ENCODE measurements at places on chromosomes 11 and 22. TPM values are rescaled to one million over a fixed set of nuclear protein-coding genes. Genes with fewer than 3 reads are reported as not detected.

DNA sequence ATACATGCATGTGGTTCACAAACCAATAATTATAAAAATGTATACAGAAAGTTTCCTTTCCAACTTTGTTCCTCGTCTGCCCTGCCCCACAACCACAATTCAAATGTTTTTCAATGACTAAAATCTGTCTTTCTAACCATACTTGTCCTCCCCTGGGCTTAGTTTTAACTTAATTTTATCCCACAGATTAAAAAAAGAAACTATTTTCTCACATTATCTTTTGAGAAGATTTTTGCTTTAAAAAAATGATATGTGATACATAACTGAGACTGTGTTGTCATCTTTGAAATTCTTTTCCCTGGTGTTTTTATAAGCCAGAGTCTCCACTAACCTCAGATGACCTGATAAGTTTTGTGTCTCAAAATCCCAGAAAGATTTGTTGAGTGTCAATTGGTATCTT, 79.0 kb downstream of the FDX1 start:
- no peak for DNase-seq

- DNase-seq, result no peak
Measured at GRCh38 chr11:125428486-125429173, 67.4 kb downstream of the FEZ1 start.

DNA sequence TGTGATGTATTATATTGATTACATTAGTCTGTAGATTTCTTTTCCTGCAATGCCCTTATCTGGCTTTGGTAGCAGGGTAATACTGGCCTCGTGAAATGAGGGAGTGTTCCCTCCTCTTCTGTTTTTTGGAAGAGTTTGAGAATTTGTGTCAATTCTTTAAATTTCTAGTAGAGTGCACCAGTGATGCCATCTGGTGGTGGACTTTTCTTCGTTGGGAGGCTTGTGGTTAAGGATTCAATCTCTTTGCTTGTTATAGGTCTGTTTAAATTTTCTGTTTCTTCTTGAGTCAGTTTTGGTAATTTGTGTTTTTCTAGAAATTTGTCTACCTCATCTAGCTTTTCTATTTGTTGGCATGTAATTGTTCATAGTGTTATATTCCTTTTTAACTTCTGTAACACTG, 18.9 kb downstream of the SHANK3 start:
- DNase-seq, result no peak

- DNase-seq, result no peak
Measured at GRCh38 chr11:33158596-33159275, 2.5 kb downstream of the CSTF3 start.

DNA sequence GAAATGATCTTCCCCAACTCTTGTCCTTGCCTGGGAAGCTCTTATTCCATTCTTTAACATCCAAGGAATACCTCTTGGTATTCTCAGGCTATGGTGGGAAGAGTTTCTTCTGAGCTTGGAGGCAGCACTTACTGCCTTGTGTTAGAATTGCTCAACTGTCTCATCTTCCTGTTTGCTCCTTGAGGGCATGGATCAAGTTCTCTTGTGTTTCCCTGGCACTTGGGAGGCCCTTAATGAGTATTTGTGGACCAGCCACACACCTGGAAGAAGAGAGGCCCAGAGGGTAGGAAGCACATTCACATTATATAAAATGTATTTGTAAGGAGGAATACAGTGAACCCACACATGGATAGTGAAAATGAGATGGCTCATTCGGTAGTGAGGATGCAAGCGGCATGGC, 3.4 kb upstream of the SORL1-AS1 start:
- DNase-seq, result no peak

GRCh38 chr11:96246718-96247552, 96.1 kb downstream of the MAML2 start:
- DNase-seq, result no peak

- DNase-seq, result no peak
Measured at GRCh38 chr11:1005928-1006327, 30.6 kb downstream of the MUC6 start.

DNA sequence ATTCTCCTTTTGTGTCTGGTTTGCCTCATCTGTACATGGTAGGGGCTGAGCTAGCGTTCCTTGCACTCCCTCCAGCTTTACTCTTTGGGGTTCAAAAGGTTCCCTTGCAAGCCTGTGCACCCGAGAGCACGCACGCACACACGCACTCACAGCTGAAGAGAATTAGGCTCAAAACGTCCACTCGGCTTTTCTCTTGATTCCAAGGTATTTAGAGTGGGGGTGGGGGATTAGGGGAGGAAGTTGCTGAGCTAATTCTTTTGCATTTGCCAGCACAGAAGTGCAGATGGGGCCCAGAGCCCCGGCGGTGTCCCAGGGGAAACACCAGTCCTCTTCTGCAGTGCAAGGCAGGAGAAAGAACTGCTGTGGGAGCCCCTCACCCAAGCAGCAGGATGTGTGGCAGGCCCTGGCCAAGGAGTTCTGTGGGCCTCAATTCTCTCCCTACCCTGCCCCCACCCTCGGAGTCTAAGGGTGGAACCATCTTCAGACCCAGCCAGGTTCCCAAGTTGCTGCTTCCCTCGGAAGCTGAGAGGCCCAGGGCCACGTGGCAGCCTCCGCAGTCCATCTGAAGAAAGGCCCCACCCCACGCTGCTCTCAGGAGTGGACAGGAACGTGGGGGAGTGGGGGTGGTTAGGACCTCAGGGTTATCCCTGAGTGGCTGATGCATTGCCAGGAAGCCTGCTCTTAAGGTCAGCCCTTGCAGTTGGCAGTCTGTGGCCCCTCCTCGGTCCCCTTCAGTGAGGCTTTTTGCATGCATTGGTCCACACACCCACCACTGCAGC, 3.8 kb upstream of the KCNQ1OT1 start:
- no peak for DNase-seq

- DNase-seq, result no peak
Measured at GRCh38 chr11:79419120-79419519, 21.7 kb downstream of the TENM4 start.

- DNase-seq, result no peak
Measured at GRCh38 chr11:921921-922678, 3.6 kb upstream of the AP2A2 start.

DNA sequence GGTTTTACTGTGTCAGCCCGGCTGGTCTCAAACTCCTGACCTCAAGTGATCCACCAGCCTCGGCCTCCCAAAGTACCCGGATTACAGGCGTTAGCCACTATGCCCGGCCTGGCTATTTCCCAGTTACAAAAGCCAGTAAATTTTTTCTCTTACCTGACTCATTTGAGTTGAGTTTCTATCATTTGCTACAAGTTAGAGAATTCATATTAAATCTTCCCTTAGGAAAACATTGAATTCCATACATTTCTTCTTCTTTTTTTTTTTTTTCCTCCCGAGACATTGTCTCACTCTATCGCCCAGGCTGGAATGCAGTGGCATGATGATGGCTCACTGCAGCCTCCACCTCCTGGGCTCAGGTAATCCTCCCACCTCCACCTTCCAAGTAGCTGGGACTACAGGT, 26.0 kb downstream of the CHEK2 start:
- no peak for DNase-seq

GRCh38 chr11:69466039-69466438, 15.4 kb upstream of the LINC01488 start:
- DNase-seq, result no peak

- DNase-seq, result no peak
Measured at GRCh38 chr11:118343981-118344515, at the start of gene CD3G. TSS of gene CD3G (plus strand) at chr11:118344344. CDS start at chr11:118344424, 80 bp downstream.

DNA sequence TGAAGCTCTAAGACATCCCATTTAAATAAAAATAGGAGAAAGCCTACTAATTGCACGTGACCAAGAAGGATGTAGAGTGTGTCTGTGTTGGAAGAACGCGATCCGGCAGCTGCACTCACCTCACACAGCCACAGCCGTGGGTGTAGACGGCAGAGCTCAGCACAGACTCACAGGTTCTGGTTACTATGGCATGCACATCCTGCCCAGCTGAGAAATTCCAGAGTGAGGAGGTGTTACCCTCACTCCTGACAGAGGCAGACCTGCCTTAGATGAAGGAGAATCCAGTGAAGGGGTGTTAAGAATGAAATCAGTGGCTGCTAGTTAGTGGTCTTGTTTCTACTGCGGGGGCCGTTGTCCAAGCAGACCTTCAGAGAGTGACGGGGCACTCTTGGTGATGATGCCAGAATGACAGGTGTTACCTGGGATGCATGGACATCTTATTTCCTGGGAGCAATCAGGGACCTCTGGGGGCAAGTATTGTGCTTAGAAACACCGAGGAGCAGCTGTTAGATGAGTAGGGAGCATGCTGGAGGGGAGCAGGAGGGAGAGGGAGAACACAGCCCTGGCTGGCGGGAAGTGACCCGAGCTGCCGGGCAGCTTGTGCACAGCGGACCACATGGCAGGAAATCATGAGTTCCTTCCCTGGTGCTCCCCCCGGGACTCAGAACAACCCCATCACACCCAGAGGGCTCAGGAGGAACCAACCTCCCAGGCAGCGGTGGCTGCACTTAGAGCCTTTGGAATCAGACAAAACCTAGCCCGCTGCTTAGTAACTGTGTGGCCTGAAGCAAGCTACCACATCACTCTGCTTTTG, 12.3 kb downstream of the KCNJ5 start:
- no peak for DNase-seq

GRCh38 chr22:31891366-31892079, 52.8 kb upstream of the YWHAH start:
- DNase-seq, result no peak

DNA sequence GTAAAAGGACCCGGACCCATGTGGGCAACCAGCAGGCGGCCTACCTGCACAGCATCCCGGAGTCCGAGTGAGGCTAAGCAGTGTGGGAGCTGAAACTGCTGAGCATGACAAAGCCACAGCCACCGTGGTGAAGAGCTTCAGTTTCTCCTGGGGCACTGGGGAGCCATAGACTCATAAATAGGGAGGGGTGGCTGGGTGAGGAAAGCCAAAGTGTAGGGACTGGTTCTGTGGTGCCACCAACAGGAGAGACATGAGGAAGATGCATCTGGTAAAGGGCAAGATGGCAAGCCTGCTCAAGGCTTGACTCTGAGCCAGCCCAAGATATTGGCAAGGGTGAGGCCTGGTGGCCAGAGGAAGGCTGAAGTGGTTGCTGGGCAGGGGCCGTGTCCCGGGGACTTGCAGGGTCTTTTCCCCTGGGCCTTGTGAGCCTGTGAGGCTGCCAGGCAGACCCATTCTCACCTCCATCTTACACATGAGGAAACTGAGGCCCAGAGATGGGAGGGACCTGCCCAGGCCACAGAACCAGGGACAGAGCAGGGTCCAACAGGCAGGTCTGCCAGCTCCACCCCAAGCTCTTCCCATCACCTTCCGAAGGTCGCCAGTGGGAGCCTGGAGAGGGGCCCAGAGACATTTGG, 30.4 kb downstream of the CYTH4 start:
- DNase-seq, result no peak

GRCh38 chr11:119065369-119065768, 2.2 kb upstream of the VPS11 start:
- no peak for DNase-seq

- DNase-seq, result no peak
Measured at GRCh38 chr11:48006301-48006992, 26.1 kb downstream of the PTPRJ start.

GRCh38 chr11:19187833-19188258, 13.9 kb downstream of the CSRP3 start:
- no peak for DNase-seq

- DNase-seq, result no peak
Measured at GRCh38 chr22:49327411-49328117, 500.1 kb downstream of the BRD1 start.

DNA sequence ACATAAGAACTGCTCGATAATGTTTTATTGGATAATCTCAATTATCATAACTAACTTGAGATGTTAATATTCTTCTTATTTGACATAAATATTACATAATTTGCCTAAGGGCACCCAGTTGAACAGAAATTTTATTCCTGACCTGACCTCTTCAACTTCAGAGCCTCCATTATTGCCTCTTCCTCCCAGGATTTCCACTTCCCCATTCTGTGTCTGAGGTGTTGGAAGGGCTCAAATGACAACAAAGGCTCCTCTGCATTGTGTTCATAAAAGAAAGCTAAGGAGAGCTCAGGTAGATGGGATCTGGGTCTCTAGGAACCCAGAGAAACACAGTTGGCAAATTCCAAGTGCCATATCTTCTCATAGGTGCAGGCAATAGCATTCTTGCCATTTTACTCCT, 61.2 kb upstream of the ARHGAP20 start:
- DNase-seq, result no peak

TEX54 gene
- total RNA-seq, result not detected

DHCR7 gene
- total RNA-seq, result 149 TPM

IL17RA gene
- total RNA-seq, result 9.0 TPM

DBX1 gene
- not detected for total RNA-seq

POU2AF3 gene
- 0.17 TPM for total RNA-seq

NPAS4 gene
- not detected for total RNA-seq

INS gene
- not detected for total RNA-seq

MUC6 gene
- 0.25 TPM for total RNA-seq

ATL3 gene
- 24.5 TPM for total RNA-seq

PHETA2 gene
- total RNA-seq, result 1.8 TPM

OR8G1 gene
- not detected for total RNA-seq

TSGA10IP gene
- total RNA-seq, result not detected

AP2A2 gene
- 39.7 TPM for total RNA-seq

Measured in liver (tissue), 10 donors.